ENCODE measurements at places on chromosomes 4 and X. TPM values are rescaled to one million over a fixed set of nuclear protein-coding genes. Genes with fewer than 3 reads are reported as not detected.

The LRIT3 gene
- 0.01 TPM for polyA plus RNA-seq

The ZFP92 gene
- polyA plus RNA-seq = 0.43 TPM

The HERC6 gene
- polyA plus RNA-seq = 7.0 TPM

DNA sequence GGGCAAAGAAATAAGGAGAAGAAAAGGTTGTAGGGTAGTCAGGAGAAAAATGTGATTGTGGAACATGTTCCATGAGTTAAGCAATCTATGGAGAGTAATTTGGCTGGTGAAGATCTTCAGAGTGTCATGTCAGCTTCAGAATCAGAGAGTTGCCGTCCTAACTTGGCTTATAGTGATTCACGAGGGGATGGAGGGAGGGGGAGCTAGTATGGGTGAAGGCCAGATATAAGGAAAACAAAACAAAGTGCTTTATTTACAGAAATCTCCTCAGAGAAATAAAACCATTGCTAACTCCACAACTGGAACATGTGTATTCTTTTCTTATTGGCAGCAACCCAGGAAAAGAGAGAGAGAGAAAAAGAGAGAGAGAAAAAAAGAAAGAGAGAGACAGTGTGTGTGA is 256.5 kb upstream of the NRK start:
- no peak for DNase-seq

GRCh38 chr4:6201580-6202091 is 1.3 kb upstream of the JAKMIP1 start:
- no peak for DNase-seq

DNA sequence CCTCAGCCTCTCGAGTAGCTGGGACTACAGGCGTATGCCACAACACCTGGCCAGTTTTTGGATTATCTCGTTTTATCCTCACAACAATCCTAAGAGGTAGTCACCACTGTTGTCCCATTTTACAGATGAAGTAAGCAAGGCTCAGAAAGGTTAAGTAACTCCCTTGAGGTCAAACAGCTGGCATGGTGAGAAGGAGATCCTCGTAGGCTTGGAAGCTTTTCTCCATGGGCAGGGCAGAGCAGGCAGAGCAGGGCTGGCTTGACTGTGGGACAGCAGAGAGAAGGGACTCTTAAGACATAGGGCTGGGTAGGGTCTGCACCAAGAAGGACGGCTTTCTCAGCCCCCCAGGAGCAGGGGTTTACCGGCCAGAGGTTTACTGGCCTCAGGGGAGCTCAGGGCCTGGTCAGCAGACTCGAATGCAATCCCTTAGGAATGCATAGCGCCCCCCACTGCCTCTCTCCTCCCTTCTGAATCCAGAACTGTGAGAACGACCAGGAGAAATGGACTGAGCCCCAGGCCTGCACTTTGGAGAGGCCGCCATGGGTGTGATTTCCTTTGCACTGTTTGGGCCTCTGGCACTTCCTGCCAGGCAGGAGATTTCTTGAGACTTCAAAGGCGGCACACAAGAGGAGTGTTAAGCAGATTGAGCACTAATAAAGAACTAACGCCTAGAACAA is 14.0 kb upstream of the CDKN2AIP start:
- no peak for DNase-seq

DNA sequence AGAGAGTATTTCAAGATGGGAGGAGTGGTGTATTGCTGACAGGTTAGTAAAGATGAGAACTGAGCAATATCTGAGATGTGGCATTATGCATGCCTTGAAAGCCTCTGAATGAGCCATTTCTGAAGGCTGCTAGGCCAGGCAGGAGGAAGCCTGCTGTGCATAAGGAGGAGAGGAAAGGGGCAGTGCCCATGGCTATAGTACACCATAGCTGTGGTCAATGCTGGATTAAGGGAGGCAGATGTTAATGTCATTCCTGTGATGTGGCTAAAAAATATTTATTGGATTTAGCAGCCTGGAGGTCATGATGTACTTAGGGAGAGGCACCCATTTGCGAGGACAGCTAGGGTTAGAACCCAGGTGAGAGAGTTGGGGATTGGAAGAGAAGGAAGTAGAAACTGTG is 130.0 kb upstream of the LNX1 start:
- DNase-seq = no peak

DNA sequence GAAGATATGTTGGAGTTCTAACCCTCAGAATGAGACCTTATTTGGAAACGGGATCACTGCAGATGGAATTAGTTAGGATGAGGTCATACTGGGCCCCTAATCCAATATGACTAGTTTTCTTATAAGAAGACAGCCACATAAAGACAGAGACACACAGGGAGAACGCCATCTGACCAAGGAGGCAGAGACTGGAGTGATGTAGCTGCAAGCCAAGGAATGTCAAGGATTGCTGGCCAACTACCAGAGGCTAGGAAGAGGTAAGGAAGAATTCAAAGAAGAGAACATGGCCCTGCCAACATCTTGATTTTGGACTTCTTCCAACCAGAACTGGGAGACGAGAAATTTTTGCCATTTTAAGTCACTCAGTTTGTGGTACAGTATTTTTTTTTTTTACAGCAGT is 152.8 kb upstream of the DIPK2B start:
- DNase-seq = no peak

All from mammary epithelial cell (primary cell).